ENCODE measurements at places on chromosomes 1 and 21.

DNA sequence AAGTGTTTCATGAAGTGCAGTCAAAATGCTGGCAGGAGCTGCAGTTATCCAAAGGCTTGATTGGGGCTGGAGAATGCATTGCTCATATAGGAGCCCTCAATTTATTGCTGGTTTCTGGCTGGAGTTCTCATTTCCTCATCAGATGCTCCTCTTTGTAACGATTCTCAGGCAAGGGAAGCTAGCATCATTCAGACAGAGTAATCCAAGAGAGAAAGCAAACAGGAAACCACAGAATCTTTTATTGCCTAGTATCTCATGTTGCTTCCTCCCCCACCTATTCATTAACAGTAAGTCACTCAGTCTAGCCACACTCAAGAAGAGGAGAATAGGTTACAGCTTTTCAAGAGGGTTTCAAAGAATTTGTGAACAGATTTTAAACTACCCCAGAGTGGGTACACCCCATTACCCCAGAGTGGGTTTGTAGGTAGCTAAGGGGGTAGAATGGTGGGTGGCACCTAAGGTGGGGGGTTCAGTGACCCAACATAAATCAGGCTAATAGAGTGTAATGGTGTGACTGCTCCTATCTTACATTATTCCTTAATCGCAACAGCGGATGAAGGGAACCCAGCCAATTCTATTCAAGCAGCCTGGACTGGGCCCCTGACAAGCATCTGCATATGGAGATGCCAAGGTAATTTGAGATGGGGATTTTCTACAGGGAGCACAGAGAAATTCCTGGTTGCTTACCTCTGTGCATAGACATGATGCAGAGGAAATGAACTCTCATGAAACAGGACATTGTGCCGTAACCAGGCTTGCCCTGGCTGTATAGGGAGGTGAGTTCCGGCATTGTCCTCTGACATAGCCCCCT is 67.1 kb downstream of the KCNJ15 start:
- DNase-seq, result no peak

DNA sequence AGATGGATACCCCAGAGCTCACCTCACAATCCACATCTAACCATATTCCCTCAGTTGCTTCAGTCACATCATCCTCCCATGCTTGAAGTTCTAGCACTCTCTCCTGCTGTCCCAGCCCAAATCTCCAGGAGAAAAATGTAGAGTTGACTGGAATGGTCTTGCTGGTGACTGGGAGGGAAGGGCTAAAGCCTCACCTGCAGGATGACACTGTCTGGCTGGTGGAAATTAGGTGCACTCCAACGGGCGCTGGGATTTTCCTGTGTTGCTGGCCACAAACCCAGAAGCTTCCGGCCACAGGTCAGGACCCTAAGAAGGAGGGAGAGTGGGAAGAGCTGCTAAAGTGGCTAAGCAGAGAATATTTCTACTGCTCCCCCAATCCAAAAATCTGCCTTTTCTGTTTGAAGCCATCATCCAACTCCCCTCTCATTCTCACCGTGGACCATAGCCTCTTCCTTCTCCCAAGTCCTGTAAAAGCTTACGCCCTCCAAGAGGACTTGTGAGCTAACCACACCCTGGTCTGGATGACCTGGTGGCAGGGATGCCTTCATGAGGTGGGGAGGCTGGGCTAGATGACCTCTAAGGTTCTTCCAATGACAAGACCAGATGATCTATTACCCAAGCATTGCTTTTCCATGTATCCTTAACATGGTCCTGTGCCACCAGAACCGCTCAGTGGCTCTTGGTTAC is 37.5 kb upstream of the PPP1R15B start:
- no peak for DNase-seq

DNA sequence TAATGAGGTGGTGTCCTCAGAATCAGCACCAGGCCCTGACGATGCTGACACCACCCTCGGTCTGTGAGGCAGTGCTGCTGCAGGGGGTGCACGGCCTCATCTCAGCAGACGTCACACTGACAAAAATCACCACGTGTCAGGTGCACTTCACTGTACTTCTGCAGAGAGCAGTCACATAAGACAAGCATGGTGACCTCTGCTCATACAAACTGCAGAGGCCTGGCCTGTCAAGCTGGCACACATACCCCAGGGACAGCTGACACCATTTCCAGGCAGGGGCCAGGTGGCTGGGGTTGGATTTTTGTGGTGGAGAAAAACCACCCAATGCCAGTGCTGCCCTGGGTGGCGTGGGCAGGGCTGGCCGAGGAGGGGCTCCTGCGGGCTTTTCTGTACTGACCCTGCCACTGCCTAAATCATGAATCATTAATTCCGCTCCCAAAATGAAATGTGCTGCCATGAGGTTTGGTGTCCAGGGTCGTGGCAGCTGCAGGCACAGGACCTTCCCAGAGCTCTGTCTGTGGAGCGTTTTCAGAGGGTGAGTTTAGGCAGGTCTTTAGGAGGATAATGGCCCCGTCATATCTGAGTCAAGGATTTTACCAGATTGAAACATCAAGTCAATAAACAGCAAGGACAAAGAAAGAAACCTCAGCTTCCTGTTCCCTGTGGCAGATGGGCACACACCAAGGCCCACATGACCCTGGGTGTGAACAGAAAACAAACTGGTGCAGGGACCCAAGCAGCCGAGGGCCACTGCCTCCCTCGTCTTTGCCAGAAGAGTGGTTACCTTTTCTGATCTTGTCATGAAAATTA is 33.4 kb upstream of the GPR153 start:
- DNase-seq, result no peak

DNA sequence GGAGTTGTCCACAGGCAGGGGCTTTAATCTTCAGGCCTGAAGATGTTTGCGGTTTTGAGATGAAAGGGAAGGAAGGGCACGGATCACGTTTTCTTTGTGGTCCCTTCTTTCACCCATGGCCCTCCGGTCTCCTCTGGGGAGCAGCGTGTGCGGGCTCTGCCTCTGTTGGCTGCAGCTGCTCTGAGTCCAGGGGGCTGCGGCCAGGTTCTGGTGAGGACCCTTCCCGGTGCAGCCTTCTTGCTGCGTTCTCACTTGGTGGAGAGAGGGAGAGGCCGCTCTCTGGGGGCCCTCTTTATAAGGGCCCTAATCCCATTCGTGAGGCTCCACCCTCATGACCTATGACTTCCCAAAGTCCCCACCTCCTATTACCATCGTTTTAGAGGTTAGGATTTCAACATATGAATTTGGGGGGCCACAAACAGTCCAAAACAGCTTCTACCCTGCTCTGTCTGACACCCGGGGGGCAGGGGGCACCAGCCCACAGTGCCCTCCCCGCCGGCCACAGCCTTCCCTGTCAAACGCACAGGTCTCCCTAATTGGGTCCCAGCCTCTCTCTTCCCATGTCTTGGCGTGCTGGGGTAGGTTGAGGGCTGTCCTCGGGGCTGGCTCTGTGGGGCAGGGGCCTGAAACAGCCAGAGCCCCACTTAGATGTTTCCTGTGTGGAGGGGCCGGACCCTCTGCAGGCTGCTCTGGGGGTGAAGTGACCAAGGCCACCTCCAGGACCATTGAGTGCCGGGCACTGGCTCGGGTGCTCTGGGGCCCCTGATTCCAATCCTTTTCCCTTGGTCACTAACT is 100.1 kb upstream of the C1orf174 start:
- no peak for DNase-seq

DNA sequence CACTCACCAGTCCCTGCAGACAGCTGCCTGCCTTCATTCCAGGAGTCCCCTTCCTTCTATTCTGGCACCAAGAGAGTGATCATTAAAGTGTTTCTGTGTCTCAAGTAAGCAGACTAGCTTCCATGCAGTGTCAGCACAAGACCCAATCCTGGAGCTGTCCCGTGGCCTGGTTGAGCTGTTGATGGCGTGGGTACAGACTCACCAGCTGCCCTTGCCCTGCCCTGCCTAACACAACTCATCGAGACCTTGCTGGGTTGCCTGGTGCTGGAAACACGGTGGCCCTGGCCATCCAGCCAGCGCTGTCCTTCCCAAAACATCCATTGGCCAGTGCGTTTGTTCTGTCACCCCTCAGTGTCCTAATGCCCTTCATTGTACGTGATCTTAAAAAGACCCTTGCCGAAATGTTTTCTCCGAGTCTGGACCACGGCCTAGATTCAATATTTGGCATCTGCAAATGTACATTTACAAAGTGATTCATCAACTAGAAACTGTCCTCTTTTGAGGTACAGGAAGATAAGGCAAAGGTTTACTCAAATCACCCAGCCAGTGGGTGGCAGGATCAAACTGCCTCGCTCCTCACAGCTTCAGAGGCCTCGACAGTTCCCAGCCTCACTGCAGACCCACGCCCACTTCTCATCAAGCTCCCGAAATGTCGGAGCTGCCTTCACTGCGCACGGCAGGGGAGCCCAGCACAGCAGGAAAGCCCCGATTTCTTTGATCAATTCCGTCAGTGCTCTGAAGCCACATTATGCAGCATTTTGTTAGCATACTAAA is 494.2 kb downstream of the KIF26B start:
- DNase-seq, result no peak

GRCh38 chr1:16921391-16922185 is at the start of gene CROCC:
TSS of gene CROCC (plus strand) at chr1:16921931. CDS start at chr1:16922019, 88 bp downstream.
- DNase-seq, result no peak

DNA sequence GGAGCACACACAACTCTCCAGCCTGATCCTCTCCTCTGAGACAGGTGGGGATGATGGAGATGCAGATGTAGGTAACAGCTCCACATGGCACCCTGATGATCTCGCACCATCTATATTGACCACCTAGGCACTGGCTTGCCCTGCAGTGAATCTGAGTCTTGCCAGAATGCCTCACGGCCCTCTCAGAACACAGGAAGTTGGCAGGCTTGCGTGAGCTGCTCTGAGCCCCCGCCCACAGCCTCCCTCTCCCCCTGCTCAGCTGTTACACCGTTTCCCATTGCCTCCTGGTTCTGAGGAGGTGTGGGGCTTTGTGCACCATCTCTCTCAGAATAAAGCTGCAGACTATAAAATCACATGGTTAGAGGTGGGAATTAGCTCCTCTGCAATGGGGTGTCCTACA is 48.0 kb downstream of the URB2 start:
- no peak for DNase-seq

DNA sequence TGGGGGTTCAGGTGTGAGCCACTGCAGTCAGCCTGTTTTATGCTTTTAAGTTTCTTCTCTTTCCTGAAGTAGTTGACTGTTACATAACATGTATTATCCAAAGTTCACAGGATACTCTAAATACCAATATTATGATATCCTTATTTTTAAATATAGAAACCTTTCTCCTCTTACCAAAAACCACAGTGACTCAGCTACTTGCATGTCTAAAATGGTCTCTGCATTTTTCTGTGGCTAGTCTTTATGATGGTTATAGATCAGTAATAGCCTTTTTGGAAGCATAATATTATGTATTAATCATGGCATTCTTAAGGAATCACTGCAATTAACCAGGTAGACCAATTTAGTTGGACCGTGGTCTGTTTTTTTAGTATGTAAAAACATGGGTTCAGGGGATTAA is 210.8 kb upstream of the CACYBP start:
- DNase-seq, result no peak

GRCh38 chr1:62784509-62785365 is 805 bp downstream of the ATG4C start:
- no peak for DNase-seq

GRCh38 chr1:189623336-189623735 is 854.3 kb downstream of the BRINP3 start:
- DNase-seq, result no peak

- DNase-seq, result no peak
These were observed 12.2 kb upstream of the SLC44A3 start for GRCh38 chr1:94807742-94808491.
